ENCODE measurements at places on chromosomes 1 and 21.

DNA sequence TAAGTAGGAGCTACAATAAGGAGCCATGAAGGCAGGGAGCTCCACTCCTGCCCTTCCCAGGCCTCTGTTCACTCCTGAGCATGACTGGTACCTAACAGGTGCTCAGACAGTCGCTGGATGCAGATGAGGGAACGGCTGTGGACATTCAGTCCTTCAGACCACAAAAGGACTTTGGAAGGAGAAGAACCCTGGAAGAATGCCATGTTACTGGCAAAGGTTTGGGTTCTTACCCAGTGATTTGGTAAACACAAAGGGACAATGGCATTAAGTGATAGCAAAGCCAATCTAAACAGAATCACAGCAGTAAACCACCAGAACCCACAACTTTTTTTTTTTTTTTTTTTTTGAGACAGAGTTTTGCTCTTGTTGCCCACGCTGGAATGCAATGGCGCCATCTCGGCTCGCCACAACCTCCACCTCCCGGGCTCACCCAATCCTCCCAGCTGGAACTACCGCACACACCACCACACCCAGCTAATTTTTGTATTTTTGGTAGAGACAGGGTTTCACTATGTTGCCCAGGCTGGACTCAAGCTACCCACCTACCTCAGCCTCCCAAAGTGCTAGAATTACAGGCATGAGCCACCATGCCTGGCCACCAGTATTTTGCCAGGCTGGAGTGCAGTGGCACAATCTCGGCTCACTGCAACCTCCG is 7.5 kb upstream of the CBR3 start:
- no peak overlapping the region for H3K4me3 ChIP-seq
- DNase-seq, result no peak
- no peaks in the 10 kb centered on the region for H3K27me3 ChIP-seq
- H3K4me1 ChIP-seq, result peaks cover 74% of the 10 kb centered on the region
- H3K36me3 ChIP-seq, result no peaks in the 10 kb centered on the region

DNA sequence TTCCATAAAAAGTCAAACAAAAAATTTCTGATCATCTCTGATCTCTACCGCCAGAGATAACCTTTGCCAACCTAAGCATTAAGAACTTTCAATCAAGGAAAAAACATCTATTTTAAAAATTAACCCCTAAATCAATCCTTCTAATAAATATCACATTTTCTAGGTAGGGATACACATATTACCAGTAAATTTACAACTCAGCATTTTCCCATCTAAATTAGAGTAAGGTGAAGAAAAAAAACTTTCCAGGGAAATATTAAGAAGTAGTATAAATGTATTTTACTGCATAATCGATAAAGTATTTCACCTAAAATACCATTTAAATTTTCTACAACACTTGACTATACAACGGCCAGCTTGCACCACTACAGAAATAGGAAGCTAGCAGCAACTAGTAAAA is 1.5 kb downstream of the STX6 start:
- no peak for DNase-seq
- H3K27ac ChIP-seq, result peak overlapping the region; percentile 96
- no peaks in the 10 kb centered on the region for H3K27me3 ChIP-seq
- peaks cover 12% of the 10 kb centered on the region for H3K4me1 ChIP-seq

DNA sequence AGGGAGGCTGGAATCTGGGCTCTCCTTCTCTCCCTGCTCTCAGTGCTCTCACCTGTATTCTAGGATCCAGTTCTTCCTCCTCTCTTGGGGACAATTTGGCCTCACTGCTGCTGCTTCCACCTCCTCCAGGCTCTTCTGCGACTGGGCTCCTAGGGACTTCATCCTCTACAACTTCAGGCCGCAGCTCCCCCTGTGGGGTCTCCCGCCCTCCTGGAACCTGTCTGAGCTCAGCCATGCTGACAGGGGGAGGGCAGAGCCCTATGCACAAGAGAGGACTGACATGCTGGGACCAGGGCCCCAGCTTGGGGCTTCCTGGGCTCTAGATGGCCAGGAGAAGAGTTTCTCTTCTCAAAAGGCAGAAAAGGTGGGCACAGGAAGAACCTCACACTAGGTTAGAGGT is 1.0 kb downstream of the SH3BP5L start:
- DNase-seq, result no peak
- no peaks in the 10 kb centered on the region for H3K27me3 ChIP-seq
- H3K36me3 ChIP-seq, result peaks cover 52% of the 10 kb centered on the region
- H3K27ac ChIP-seq, result peak overlapping the region; percentile 99
- H3K4me3 ChIP-seq, result peak overlapping the region; percentile 78

DNA sequence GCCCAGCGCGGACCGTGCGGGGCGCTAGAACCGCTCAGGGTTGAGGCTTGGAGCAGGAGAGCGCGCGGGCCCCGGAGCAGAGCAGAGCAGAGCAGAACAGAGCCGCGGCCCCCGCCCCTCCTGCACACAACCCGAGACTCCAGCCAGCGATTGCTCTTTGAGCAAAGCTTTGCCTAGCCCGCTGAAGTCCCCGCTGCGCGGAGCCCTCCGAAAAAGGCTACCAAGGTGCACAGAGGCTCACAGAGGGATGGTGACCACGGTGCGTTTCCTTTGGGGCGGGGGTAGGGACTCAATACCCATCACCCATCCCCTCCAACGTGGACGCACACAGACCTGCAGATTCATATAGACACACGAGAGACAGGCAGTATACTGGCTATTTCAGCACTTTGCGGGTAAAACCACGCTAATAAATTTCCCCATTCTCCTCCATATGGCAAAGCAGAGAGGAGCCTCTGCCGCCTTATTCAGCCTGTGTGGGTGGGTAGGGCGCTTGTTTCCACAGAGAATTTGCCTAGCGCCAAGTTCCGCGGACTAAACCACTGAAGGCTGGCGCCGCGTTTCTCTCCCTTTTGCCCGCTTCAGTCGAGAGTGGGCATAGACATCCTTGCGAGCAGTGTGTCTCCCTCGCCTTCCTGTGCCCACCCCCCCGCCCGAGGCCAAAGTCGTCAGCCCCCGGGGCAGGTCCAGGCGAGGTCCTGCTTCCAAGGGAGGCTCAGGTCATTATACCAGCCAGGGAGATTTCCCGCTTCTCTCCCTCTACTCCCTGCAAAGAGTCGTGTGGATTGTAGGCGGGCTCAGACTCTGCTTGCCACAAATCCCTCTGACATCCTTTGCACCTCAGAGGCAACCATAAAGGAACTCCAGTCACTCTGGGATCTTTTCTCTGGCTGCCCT is 8.5 kb downstream of the HLX start:
- H3K4me1 ChIP-seq, result peaks cover 38% of the 10 kb centered on the region
- H3K36me3 ChIP-seq, result peaks cover 29% of the 10 kb centered on the region
- H3K27ac ChIP-seq, result no peak overlapping the region
- peaks cover 28% of the 10 kb centered on the region for H3K27me3 ChIP-seq
- H3K4me3 ChIP-seq, result peak overlapping the region; percentile 7
